ENCODE measurements at places on chromosomes 7 and 10.

DNA sequence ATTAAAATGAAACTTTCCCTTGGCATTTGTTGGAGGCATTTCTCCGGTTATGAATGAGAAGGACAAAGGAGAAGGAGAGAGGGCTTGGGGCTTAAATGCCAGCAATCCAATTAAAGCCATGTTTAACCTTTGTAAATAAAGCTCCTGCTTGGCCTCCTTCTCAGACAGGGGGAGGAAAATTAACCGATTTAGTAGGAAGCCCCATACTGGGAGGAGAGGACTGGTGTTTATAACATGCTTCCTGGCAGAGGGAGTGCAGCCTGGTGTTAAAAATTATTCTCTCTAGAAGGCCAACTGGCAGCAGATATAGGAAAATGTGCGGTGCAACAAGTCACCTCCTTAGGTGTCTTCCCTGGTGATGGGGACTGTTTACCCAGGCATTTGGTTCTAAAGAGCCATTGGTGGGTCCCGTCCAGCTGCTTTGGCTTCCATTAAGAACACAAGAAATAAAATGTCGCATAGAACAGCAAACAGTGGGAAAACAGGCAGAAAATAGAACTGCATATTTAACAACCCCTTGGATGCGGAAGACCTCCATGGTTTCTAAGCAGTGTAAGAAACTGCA lies 846.5 kb downstream of the TYW1 start:
- no peak for DNase-seq

DNA sequence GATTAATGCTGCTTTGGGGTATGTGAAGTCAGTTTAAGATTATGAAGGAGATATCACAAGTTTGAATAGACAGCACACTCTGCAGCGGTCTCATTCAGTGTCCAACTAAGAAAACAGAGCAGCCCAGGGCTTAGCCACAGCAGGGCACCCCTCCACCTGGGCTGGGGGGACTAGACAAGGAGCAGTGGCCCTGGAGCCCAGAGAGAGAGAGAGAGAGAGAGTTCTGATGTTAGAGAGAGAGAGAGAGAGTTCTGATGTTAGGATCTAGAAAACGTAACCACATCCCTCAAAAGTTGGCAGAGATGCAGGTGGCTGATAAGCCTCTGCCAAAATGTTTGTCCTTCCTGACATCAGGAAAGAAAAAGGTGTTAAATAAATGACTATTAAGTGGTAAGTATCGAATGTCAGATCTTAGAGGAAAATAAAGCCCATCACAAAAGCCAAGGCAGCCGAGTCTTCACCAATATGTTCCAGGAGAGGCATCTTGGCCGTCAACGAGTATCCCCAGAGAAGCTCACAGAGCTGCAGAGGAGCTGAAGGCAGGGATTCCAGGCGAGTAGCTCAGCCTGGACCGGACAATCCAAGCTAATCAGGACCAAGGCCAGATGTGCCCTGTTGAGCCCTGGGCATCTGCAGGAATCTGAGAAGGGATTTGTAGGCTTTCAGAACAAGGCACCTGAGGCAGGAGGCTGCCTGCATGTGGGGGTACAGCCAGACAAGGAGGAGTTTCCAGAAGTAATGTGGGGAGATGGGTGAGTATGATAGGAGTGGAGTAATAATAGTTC lies 150.1 kb upstream of the TCF7L2 start:
- no peak for DNase-seq

GRCh38 chr10:124099604-124100003 lies 6.2 kb upstream of the CHST15 start:
- DNase-seq = no peak

DNA sequence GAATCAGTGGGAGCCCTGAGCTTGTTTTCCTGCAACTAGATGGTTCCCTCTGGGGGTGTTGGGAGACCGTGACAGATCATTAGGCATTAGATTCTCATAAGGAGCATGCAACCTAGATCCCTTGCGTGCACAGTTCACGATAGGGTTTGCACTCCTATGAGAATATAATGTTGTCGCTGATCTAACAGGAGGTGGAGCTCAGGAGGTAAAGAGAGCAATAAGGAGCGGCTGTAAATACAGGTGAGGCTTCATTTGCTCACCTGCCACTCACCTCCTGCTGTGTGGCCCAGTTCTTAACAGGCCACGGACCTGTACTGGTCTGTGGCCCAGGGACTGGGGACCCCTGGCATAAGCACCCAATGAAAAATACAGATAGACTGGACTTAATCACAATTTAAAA lies 10.7 kb downstream of the SLC26A3 start:
- no peak for DNase-seq

- no peak for DNase-seq
These were observed 467.7 kb upstream of the KLF6 start for GRCh38 chr10:4252701-4253100.
